NCI-H1930 (cell line): ENCODE measurements at places on chromosomes 4 and X.

GRCh38 chr4:1116838-1117237 lies 3.5 kb upstream of the RNF212 start:
- no peak for DNase-seq

DNA sequence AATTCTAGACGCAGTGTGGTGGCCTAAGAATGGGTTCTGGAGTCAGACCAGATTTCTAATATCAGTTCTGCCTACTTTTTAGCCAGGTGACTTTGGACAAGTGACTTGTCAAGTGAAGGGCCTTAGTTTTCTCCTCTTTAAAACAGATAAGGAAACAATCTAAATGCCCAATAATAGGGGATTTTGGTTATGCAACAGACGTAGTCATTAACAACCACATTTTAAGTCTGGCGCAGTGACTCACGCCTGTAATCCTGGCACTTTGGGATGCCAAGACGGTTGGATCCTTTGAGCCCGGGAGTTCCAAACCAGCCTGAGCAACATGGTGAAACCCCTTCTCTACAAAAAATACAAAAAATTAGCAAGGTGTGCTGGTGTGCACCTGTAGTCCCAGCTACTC lies 2.1 kb upstream of the ZMYM3 start:
- DNase-seq: no peak

DNA sequence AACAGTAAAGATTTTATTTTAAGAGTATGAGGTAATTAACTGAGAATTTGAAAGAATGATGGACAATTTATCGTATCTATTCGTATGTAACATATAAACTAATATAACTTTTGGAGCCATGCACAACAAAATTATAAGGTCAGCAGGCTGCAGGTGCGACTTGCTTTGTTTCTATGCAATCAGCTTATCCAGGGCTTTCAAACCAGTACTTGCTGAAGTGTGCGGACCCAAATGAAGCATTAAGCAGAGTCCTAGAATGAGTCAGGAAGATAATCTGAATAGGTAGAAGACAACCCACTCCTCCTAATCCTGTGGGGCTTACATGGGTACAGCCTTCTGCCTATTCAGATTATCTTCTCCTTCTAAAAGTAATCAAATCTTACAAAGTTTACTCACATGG lies 2.1 kb downstream of the NSD2 start:
- no peak for DNase-seq

- no peak for DNase-seq
These were observed 29.8 kb downstream of the FAM149A start for GRCh38 chr4:186134257-186134656.

GRCh38 chr4:52051213-52051614 lies at the start of gene SPATA18:
TSS of gene SPATA18 (plus strand) at chr4:52051304. CDS start at chr4:52051705, 401 bp downstream.
- no peak for DNase-seq

- no peak for DNase-seq
These were observed 164.6 kb downstream of the BANK1 start for GRCh38 chr4:101954975-101955678.

DNA sequence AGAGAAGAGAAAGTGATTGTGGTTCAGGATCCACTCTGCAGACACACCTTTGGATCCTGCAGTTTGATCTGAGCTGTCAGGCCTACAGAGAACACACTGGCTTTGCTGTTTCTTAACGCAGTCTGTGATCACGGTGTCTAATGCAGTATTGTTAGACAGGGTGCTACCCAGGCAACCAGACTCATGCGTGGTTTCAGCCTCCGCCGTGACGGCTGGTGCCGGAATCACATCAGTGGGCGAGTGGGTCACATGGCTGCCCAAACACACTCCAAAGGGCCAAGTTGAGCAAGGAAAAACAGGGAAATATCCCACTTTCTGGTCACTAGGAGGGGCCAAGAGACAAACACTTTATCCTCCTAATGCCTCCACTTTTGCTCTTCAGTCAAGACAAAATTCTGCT lies 27.5 kb downstream of the CCDC149 start:
- DNase-seq: no peak

DNA sequence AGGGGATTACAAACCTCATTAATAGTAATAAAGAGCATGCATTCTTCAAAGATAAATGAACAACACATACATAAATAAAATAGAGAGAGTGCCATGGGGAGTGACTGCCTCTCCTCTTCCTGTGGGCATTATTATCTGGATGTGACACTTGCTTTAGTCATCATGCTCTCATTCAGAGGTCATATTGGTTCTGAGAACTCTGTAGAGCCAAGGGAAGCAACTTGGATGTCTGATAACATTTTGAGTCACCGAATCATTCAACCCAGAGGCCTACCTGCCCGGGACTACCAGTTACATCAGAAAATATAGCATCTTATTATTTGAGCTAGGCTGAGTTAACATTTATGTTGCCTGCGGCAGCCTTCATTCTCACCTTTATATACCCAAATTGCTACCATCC lies 489.5 kb downstream of the STIM2 start:
- DNase-seq: no peak

GRCh38 chrX:110569506-110569905 lies 210.9 kb downstream of the RTL9 start:
- DNase-seq: no peak
